Stimulated activated memory B cell treated with anti-CD40 and anti-IgM and Interleukin-4, amounts not matched to agents 10 μg/mL and 1 μg/mL and 100 μg/mL, for 72 hours (primary cell): ENCODE measurements at places on chromosomes 7 and 10.

GRCh38 chr10:34200355-34200901 is 614.7 kb downstream of the PARD3 start:
- no peak for ATAC-seq

GRCh38 chr7:100626055-100626454 is 13.7 kb downstream of the MOSPD3 start:
- ATAC-seq: no peak

DNA sequence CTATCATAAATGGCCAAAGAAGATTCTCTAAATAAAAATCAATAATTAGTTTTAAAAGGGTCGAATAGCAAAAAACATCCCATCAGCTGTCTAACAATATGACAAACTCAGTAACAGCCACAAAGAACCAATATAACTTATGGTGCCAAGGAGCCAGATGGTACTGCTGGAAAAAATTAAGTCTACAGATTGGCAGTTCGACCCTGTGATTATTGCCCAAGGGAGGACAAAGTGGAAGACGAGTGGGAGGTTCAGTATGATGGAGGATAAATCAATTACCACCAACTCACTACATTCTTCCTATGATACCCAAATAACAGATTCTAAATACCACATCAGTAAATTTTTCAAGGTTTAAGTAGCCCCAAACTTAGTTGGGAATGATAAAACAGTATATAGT is 49.0 kb downstream of the SKAP2 start:
- ATAC-seq: no peak

- no peak for ATAC-seq
These were observed 1.7 kb downstream of the ABCC2 start for GRCh38 chr10:99784016-99784726.

GRCh38 chr7:3443716-3444115 is 142.7 kb downstream of the SDK1 start:
- ATAC-seq: no peak

- ATAC-seq: no peak
These were observed 111.6 kb downstream of the PHTF2 start for GRCh38 chr7:77910124-77910523.

- ATAC-seq: no peak
These were observed 154.9 kb upstream of the TNRC18 start for GRCh38 chr7:5578495-5578894.

- ATAC-seq: no peak
These were observed 143.8 kb downstream of the RSU1 start for GRCh38 chr10:16673443-16673842.

GRCh38 chr7:94662548-94662947 is 6.6 kb upstream of the SGCE start:
- no peak for ATAC-seq

GRCh38 chr7:7972128-7972527 is 3.5 kb downstream of the GLCCI1 start:
- no peak for ATAC-seq

GRCh38 chr10:10367264-10367663 is 650.4 kb upstream of the CELF2 start:
- ATAC-seq: no peak

DNA sequence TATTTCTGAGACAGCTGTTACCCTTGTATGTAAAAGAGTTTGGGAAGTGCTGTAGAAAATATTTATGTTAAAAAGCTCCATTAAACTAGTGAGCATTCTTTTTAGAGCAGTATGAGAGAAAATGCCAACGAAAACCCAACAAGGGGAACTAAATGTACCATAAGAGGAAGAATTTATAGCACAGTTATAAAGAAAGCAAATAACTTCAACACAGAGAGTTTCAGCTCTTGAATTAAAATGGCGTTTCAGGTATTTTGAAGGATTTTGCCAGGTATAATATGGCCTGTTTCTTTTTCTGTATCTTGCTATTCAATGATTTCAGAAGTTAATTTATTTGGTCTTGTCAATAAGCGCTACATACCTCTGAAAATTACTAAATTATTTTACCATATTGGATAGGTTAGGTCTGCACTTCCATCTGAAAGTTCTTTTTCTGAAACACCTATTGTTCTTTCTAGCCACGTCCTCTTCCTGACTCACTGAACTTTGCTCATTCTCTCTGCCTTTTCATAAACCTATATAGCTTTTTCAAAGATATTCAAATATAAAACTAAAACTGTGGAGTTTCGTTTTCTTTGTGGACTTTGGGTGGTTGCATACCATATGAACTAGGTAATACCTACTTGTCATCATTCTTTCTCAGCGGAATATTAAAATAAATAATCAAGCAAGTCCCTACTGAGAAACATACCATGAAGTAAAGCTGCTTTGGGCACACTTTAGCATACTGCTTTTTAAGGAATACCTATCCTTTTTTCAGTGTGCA is 136.1 kb downstream of the SEMA3A start:
- ATAC-seq: no peak

DNA sequence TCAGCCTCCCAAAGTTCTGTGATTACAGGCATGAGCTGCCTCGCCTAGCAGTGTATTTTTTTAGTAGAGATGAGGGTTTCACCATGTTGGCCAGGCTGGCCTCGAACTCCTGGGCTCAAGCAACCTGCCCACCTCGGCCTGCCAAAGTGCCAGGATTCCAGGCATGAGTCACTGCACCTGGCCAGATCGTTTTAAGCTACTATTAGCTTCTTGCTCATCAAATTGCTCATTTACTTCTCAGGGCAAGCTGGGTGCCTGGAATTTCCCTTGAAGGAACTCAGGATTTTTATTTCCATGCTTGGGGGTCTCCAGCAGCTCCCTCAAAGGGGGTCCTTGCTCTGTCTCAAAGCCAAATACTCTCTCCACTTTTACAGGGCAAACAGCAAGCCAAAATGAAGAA is 798.0 kb upstream of the AUTS2 start:
- no peak for ATAC-seq

- no peak for ATAC-seq
These were observed 76.1 kb upstream of the KCNMA1 start for GRCh38 chr10:77713521-77714280.

DNA sequence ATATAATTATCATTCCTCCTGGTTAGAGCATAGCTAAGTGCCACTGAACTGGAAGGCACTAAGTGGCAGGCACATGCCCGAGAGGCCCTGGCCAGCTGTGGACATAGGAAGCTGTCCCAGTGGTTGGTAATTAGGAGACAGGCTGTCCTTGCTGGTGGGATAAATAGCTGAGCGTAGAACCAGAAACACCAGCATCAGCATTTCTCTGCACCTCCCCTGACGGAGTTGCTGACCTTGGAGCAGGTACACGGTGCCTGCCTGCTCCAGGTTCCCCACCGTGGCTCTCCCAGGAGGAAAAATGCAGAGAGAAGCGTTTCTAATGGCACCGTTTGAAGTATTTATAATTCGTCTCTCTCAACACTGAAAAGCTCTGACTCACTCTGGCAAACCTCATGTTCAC is 5.6 kb upstream of the ABLIM1 start:
- ATAC-seq: no peak

GRCh38 chr7:95323410-95324129 is 762 bp downstream of the PON1 start:
- ATAC-seq: no peak

GRCh38 chr10:51530541-51530940 is 168.9 kb downstream of the CSTF2T start:
- no peak for ATAC-seq

- ATAC-seq: no peak
These were observed 480.2 kb downstream of the KCNMA1 start for GRCh38 chr10:77157248-77158019.

DNA sequence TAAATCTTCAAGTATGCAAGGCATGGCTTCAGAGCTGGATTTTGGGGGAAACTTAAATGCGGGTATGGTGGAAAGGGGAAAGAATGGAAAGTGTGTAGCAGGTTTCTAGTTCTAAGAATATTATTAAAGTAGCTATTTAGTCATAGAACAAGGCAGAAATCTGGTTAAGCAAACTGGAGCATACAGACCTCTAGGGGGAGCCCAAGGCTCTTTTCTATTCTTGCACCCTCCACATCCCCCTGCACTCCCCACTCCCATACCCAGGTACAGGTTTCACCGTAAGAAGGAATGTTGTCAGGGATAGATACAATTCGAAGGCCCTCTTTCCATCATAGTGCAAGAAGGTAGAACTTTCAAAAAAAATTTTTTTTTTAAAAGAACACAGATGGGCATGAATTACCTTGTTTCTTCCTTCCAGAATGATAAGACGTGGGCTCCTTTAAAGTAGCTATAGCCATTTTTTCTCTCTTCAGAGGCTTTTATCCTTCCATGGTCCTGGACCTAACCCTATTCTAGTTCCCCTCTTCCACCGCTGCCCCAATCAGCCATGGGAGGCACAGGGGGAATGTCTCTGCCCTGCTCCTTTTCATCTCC is 41.5 kb upstream of the SMIM30 start:
- ATAC-seq: no peak

DNA sequence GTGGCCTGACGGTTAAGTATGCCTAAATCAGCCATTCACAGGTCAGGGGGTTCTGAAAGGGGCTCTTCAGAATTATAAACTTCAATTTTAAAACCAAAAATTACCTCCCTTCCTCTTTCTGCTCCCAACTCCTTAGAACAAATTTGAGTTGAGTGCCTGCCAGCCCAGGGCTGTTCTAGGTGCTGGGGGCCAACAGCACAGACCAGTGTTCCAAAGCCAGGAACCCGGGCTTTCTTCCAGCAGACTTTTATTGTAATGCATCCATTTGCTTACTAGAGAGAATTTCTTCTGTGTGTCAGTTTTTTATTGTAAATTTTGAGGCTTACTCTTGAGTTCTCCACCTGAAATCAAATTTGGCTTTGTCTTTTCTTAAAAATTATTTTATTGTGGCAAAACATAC is 238.5 kb downstream of the CACNB2 start:
- ATAC-seq: no peak

DNA sequence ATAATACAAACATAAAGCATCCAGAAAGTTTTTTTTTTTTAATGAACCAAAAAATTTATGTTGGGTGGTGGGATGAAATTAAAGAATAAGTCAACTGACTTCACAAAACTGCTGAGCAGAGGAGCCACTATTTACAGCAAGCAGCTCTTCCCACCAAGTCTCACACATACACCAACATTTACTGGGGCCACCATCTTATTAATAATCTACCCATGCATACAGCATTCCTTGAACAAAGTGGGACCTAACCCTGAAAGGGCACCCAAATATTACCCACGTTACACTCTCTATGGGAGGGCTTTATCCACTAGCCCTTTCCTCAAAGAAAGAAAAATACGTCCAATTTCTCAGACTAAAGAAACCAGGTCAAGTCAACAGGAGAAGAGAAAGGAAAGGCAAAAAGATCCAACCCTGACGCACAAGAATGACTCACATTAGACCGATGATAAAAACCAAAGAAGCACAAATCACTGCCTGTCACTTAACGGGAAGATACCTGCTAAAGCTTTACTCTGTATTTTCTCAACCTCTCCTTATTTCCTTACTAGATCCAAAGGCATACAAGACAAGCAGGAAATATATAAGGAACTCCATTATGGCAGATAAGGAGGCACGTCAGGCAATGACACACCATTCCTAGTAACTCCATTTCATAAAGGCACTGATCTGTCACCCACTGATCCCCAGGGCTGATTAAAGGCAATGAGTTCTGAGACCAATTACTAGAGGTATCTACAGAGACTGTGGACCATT is 141.8 kb upstream of the ASAH2 start:
- no peak for ATAC-seq

DNA sequence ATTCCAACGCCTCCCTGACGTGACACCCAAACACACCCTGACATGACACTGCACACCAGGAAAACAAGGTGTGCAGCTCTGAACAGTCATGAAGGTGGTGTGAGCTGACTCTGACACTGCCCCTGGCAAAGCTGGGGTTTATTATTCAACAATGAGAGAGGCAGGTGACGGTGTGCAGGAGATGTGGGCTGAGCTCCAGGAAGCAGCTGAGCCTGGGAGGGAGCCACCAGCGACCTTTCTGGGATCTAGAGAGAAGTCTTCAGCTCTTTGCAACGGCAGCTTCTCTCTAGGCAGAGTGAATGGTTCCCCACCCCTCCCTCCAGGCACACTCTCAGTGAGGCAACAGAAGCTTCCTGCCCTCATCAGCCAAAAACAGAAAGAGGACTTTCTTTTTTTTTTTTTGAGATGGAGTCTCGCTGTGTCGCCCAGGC is 65.6 kb downstream of the SH3PXD2A start:
- ATAC-seq: no peak

- ATAC-seq: no peak
These were observed 55.1 kb upstream of the PPP2R2D start for GRCh38 chr10:131845505-131846239.

DNA sequence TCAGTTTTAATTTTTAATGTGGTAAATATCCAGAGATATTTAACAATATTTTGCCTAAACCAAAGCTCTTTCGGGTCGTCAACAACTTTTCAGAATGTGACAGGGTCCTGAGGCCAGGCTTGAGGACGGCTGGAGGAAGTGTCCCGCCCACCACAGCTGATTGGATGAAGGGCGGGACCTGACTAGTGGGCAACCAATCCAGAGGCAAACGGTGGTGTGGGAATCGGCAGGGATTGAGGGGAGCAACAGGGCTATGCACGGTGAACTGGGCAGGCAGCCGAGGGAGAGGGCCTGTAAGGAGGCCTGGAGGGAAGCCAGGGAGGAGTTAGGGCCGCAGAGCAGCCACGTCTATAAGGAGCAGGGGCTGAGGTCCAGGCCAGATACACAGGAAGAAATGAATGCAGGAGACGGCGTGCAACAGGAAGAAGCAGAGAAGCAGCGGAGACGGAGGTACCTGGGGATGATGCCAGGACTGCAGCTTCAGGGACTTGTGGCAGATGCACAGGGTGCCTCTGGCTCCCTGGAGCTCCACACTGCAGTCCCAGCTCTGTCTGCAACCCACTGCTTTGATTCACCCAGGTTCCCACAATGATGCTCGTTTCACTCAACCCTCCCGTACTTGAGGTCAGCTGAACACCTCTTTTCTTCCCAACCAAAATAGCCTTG is 46.1 kb upstream of the ZMIZ1 start:
- no peak for ATAC-seq

GRCh38 chr10:26983156-26983555 is 117.1 kb downstream of the ANKRD26 start:
- ATAC-seq: no peak

GRCh38 chr7:110877016-110877415 is 213.9 kb upstream of the LRRN3 start:
- peak; percentile 24 for ATAC-seq

- ATAC-seq: no peak
These were observed 46.4 kb downstream of the CSTF2T start for GRCh38 chr10:51653025-51653424.

DNA sequence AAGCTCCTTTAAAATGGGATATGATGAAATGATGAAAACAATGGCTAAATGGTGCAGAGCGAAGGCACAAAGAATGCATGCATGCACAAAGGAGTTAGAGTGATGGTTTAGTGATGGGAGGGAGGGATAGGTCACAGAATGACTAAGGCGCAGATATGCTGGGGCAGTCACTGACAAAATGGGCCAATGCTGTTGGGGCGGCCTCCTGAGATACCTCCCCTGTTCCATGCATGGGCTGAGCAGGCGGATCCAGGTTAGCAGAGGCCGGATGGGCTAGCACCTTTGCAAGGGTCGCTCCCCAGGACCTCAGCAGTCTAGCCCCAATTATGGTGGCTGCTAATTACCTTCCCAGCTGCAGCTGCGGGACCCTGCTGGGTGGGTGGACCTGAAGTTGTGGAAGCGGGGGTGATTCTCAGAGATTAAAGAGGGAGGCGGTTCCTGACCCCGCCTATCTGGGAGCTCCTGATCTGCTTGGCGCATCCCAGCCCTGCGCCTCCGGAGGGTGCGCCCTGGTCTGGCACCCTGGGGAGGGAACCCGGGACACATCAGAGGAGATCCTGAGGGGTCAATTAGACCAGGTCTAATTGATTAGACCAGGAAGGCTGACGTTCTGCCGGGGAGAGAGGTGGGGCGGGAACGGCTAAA is 175.0 kb downstream of the CYP26A1 start:
- no peak for ATAC-seq

- peak; percentile 39 for ATAC-seq
These were observed 70.7 kb downstream of the RBAK start for GRCh38 chr7:5116359-5116758.
